ENCODE measurements at places on chromosomes 13 and 19. TPM values are rescaled to one million over a fixed set of nuclear protein-coding genes. Genes with fewer than 3 reads are reported as not detected.

DNA sequence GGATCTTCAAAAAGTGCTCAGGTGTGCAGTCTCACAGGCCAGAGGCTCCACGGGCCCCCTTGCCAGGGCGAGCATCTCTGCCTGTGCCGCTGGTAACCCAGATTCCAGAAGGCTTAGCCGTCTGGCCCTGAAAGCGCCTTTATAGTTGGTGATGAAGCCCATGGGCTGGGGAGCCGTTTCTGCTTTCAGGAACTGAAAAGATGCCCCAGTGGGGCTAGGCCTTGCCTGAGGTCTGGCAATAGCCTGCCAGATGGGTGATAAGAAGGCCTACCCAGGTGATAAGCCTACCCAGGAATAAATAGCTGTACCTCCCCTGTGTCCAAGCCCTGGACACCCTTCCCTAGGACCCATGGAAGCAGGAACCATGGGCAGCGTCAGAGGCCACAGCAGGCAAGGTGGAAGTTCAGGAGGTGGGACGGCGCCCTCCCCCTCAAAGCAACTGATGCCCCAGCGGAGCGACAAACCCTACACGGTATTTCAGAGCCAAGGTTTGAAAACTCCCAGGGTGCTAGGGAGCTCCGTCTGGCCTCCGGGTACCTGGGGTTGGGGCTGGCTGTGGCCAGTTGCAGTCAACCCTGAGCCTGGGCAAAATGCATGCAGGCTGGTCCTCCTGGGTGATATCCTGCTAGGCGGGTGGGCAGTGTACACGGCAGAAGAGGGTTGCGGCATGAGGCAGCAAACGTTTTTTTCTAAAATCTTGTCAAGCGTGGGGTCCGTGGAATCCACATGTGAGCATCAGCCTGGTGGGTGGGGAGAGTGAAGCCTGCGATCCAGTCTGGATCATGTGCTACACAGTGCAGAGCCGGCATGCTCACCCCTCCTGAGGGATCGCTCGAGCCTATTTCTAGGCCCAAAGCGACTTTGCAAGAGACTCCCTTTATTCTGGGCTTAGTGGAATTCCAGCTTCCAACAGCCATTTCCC lies 45.3 kb downstream of the ACTN4 start:
- no peak for DNase-seq

GRCh38 chr13:50220938-50221337 lies 205.7 kb downstream of the KCNRG start:
- DNase-seq = no peak

GRCh38 chr13:83453300-83453699 lies 429.0 kb downstream of the SLITRK1 start:
- no peak for DNase-seq

DNA sequence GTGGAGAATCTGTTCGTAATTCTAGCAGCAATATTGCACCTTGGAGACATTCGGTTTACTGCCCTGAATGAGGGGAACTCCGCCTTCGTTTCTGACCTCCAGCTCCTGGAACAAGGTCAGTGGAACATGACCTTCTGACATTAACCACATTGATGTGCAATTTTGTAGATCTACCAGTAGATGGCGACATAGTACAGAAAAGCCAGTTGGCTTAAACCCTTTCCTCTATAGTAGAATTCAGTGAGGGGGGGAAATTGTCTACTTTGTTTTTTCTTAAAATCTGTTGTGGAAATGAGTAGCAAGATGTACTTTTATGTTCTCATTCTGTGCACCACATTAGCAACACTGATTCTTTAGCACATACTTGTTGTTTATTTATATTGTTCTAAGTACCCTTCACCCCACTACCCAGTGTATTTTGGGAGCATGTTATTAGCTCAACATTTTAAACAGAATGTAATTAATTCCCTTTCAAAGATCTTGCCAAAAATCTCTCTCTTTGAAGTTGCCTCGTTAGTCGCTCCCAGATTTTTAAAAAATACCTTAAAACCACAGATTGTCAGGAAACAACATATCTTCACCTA lies 332.2 kb downstream of the MYO16 start:
- DNase-seq = no peak

DNA sequence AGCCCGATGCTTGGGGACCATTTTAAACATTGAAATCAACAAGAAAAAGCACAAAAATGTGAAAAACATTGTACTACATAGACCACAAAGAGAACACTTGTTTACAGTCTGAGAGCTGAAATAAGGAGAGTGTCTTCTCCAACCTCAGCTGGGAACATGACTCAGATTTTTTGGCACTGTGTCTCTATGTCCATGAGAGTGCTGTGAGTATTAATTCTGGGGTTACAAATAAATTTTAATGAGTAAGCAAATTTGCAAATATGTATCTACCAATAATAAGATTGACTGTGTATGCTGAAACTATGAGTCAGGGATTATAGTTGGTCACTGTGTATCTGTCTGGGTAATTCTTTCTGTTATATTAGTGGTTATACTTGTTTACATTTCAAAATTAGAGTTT lies 174.0 kb downstream of the DCT start:
- no peak for DNase-seq

- no peak for DNase-seq
Observed at GRCh38 chr19:32265995-32266394, 79.4 kb upstream of the ZNF507 start.

GRCh38 chr19:497491-497868 lies 1.2 kb downstream of the MADCAM1 start:
- DNase-seq = no peak

GRCh38 chr13:66886264-66886663 lies 343.9 kb downstream of the PCDH9 start:
- DNase-seq = no peak

- peak; percentile 30 for DNase-seq
Observed at GRCh38 chr13:51913421-51914136, 51.8 kb downstream of the CCDC70 start.

The F10 gene
- 124 TPM for total RNA-seq

The RFPL4A gene
- total RNA-seq = 1.0 TPM

The ZNF616 gene
- 3.9 TPM for total RNA-seq

The NTF4 gene
- not detected for total RNA-seq

The TEX101 gene
- not detected for total RNA-seq

The HCST gene
- 1.8 TPM for total RNA-seq

The CYP2A7 gene
- total RNA-seq = 485 TPM

The SLC6A16 gene
- 2.4 TPM for total RNA-seq
